Spleen (tissue), 13 donors: ENCODE measurements at places on chromosomes 3 and 15. TPM values are rescaled to one million over a fixed set of nuclear protein-coding genes. Genes with fewer than 3 reads are reported as not detected.
A peak's percentile ranks its signal among the peaks of the same experiment; 100 is the strongest.

DNA sequence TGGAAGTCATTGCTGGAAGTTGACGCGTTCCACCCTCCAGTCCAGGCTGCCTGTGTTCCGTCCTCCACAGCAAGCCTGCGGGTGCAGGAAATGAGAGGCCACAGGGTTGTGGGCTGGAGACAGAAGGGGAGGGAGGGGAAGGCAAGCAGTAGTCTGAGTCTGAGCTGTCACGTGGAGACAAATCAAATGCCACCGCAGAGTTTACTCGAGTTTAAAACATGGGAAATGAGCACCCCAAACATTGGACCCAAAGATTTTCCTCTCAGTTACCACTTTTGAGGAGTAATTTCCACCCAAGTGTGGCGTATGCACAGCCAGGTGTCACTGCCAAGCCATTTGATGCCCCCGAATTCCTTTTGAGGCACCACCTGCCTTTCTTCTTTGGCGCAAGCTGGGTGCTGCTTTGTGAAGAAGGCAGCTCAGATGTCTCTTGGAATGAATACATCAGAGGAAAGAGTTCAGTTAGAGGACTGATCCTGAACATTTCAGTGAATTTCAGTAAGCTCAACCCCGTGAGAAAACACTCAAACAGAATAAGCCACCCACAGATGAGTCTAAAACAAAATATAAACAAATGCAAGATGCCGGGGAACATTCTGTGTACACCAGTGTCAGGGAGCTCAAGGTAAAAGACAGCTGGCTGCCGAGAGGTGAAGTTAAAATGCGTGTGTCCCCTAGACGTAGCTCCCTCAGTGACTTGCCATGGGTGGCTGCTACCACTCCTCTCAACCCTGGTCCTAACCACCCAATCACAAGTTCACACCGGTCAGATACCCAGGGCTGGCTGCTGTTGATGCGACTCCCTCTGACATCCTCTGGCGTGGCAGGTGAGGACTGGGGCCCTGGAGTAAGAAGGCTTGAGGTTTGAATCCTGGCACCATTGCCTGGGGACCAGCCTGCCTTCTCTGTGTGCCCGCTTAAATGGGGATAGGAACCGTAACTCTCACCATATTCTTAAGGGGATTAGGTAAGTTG, 203.8 kb downstream of the UACA start:
- peak; percentile 87 for DNase-seq

DNA sequence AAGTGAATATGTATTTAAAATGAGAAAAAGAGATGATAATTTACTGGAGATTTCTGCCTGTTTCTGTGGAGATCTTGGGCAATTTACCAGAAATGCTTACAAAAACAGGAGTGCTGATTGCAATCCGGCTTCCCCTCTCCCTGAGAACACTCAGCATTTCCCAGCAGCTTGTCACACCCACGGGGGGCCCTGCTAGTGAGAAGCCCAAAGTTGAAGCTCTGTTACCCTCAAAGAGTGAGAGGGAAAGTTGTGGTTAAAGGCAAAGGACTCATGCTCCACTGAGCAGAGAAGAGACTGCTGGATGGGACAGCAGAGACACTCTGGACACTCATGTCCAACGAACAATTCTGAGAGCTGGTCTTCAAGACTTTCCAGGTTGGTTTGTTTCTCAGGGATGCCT, 2.9 kb downstream of the MCTP2 start:
- DNase-seq, result no peak

GRCh38 chr3:75218577-75218976, 445.6 kb upstream of the FRG2C start:
- DNase-seq, result no peak

DNA sequence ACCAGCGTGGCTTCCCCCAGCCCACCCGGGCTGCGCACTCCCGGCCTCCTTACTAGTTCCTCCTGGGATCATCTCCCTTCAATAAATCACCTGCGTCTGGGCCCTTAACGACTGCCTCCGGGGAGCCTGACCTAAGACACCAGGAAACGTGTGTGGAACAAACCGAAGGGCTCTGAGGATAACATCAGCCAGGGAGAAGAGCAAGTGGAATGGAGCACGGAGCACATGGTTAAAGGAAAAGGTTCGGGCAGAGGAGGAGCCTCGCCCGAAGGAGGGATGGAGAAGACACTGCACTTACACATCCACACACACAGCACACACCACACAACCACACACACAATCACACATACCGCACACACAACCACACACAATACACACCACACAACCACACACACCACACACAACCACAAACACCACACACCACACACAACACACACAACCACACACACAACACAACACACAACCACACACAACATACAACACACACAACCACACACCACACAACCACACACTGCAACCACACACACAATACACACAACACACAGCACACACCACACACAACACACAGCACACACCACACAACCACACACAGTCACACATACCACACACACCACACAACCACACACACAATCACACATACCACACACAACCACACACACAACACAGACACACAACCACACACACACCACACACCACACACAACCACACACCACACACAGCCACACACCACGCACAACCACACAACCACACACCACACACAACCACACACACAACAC, 24.7 kb downstream of the CPN2 start:
- no peak for DNase-seq

- DNase-seq, result no peak
These were observed 21.9 kb upstream of the SEMA3F start for GRCh38 chr3:50133283-50133615.

- no peak for DNase-seq
These were observed 389.8 kb upstream of the KCNMB2 start for GRCh38 chr3:178146406-178146831.

The GREM1 gene
- total RNA-seq, result not detected

- DNase-seq, result no peak
These were observed 30.5 kb upstream of the ATP13A3 start for GRCh38 chr3:194517333-194517732.

DNA sequence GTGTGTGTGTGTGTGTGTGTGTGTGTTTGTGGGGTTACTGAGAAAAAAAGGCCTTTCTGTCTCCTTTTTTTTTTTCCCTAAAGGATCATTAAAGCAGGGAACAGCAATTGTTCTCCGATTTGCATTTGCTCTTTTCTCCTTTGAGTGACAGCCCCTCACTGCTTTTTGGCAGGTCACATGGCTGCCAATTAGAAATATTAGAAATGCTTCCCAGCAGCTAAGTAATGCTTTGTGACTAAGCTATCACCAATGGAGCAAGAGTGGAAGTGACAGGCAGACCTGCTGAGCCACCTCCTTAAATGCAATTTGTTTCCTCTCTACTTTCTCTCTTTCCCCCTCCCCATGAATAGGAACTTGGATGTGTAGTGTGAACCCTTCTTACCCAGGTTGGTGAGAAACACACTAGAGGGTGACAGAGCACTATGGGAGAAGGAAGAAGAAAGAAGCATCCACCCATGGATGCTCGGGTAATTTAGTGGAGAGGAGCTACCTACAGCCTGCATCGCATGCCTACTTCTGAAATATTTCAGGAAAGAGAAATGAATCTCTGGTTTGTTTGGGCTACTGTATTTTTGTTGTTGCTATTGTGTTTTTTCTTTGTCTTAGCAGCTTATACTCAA, 165.2 kb upstream of the PDZRN3 start:
- DNase-seq, result no peak

DNA sequence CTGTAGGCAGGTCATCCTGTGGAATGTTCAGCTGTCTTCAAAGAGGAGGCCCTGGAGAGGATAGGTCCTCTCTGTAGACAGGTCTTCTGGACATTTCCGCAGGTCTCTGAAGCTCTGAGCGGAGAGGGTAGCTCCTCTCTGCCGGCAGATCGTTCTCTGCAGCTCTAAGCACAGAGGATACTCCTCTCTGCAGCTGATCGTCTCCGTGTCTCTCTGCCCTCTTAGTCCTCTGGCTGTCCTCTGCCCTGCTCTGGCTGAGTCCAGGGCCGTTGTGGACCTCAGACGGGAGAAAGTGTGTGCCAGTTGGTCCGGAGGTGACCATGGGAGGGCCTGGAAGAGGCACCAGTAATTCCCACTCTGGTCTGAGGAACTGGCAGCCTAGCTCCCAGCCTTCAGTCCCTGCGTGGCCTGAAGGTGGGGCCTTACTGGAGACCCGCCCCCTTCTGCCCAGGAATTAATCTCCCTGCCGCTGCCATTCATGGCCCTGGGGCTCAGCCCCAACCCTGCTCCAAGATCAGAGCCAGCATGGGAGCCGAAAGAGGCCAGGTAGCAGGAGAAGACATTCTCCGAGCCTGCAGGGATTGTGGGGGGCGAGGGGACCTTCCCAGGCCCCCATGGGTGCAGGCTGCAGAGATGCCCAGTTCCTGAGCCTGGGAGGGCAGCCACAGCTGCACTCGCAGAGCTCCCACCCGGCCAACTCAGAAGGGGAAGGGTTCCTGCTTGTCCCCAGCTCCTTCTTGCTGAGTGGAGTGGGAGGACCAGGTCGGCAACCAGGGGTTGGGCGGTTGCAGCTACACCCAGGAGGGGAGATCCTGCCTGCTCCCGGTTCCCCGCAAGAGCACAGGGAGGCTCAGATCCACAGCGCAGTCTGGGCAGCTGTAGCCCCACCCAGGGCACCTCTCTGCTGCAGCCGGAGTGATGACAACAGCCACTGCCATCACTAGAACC, 488.7 kb downstream of the RSL24D1 start:
- peak; percentile 68 for DNase-seq
